NCI-H1105 (cell line): ENCODE measurements at places on chromosomes 3 and 15.

- no peak for DNase-seq
Measured at GRCh38 chr3:64257100-64257755, 32.0 kb upstream of the PRICKLE2 start.

- no peak for DNase-seq
Measured at GRCh38 chr15:55257938-55258337, 31.7 kb downstream of the RAB27A start.

GRCh38 chr3:122415762-122416654 is at the start of gene WDR5B:
Gene WDR5B, minus strand, starts transcription at chr3:122416062. Its CDS starts 534 bp downstream, at chr3:122415528.
- DNase-seq = no peak

DNA sequence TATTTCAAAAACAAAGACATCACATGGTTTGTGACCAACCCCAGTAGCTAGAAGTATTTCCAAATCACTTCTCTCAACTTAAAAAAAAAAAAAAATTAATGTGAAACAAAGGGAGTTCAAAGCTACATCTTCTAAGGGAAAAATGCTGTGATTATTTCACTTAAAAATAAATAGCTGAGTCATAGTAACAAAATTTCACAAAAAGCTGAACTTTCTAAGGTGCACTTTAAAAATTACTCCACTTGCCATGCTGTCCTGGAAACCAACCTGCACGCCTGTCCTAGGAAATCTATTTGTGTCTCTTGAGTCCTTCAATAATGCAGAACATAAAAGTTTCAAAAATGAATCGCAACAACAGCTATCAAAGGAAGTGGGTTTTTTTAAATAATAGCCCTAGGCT is 1.8 kb downstream of the ACAP2 start:
- no peak for DNase-seq

- DNase-seq = no peak
Measured at GRCh38 chr3:119427669-119428068, 35.7 kb downstream of the TMEM39A start.

DNA sequence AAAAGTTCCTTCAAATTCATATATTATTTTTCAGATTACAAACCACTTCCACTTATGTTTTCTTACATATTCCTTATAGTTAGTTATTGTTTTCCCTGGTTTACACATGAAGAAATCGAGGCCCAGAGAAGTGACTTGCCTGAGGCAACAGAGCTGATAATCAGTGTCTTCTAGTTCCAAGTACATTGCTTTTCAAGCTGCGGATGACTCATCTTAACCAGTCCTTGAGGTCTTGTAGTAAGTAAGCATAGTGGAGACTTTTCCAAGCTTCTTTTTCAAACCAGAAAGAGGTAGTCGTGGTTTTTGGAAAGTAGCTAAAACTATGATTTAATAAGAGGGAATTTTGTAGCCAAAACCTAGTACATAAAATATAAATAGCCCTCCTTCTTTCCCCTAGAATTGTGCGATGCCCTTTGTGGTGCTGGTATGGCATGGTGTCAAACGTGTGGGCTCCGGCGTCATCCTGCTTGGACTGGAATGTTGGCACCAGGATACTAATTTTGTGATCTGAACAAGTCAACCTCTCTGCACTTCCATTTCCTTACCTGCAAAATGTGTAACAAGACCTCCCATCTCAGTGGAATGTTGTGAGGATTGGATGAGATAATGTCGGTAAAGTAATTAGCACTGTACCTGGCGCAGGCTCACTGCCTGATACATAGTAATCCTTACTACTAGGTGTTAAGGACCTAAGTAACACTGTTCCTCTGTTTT is 19.0 kb upstream of the DLG1 start:
- no peak for DNase-seq

DNA sequence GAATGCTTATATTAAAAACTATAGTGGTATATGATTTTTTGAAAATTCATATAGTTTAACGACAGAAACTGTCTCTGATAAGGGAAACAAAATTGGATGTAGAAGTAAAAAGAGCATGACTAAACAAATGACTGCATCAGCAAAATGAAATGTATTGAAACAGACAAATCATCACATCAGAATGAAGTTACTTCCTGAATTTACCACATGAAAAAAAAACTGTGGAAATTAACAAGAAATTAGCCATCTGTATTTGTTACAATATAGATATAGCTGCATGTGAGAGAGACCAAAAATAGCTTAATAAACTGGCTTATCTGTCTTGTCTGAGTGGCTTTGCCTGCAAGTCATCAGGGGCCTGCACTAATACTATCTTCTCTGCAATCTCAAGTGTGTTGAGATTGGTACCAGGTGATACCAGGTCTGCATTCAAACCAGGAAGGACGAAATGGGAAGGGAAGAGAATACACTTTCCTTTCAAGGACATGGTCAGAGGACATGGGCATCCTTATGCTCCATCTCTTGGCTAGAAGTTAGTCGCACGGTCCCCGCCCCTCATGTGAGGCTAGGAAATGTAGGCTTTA is 388.7 kb downstream of the GRM7 start:
- DNase-seq = no peak

GRCh38 chr15:82045179-82045891 is 483 bp downstream of the MEX3B start:
- DNase-seq = no peak

- DNase-seq = no peak
Measured at GRCh38 chr3:197339841-197340520, 41.6 kb upstream of the DLG1 start.

GRCh38 chr3:111717601-111718000 is 122.5 kb upstream of the ZBED2 start:
- peak; percentile 60 for DNase-seq

DNA sequence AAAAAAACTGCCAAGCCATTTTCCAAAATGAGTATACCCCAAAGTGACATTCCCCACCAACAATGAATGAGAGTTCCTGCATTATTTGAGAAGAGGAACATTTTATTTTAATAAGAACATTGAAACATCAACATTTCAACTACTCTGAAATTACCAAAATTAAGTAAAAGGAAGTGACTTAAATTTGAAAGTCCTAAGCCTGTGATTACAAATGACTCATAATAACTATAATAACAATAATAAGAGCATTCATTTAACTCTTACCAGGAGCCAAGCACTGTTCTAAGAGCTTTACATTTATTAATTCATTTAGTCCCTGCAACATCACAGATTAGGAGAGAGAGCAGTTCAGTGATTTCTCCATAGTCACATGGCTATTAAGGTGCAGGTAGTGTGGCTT is 32.4 kb downstream of the LRRC28 start:
- DNase-seq = no peak

GRCh38 chr15:40957581-40958051 is 4.3 kb downstream of the CHAC1 start:
- peak; percentile 50 for DNase-seq

DNA sequence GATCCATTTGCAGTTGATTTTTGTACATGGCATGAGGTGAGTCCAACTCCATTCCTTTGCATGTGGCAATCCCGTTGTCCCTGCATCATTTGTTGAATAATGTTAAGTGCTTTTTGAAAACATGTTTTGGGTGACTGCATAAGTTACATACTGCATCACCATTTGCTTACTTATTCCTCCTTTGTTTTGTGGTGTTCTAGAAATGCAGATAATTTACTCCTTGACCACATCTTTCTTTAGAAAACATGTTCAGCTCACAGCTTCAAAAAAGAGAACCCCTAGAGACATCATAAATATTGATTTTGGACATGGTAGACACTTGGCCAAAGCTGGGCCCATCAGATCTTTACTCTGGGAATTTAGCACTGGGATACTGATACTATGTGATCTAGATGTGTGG is 135.3 kb upstream of the DAZL start:
- no peak for DNase-seq
